Activated naive CD4-positive, alpha-beta T cell treated with anti-CD3 and anti-CD28 coated beads, Interleukin-2, amount 10 ng/mL, durations not matched to agents 7 days and 5 days (primary cell): ENCODE measurements at places on chromosomes 6 and 20.

DNA sequence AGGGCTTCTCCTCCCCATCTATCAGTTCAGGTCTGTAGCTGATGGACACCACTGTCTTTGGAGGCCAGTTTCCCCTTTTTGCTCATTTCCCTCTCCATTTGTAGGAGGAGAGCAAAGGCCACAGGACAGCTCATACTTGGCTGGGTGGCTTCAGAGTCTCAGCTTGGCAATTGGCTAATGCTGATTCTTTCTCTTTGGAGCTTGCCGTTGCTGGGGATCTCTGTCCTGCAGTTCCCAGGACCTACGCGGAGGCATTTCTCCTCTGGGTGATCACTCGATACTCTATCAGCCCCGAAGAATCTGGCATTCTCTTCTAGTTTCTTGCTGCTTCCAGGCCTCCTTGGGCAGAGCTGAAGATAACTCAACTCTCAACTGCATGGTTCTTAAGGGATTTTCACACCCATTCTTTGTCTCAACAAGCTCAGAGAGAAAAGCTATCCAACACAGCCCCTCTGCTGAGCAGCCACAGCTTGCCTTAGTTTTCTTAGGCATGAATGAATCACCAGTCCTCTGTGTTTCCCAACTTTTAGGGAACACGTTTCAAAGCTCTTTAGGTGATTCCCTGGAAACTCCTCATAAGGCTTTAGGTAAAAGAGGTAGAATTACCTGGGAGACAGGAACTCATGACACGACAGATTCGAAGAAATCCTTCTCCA, 19.2 kb upstream of the SSR1 start:
- DNase-seq, result no peak

DNA sequence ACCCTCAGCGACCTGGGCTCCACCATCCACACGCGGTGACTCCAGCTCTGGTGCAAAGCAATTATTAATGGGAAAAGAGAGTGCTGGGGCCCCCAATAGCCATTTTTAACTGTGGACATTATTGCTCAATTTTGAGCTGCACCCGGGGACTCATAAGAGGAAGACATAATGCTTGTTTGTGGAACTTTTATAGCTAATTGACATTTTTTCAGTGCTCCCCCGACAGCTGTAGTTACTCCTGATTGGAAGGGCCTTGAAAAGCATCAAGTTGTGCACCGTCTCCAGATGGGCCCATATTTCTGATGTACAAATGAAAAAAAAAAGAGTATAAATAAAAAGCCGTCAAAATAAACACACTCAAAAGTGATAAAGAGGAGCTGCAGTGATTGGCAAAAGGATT, 327.0 kb downstream of the KIF16B start:
- no peak for DNase-seq

GRCh38 chr20:10352934-10353824, 80.8 kb downstream of the MKKS start:
- DNase-seq, result no peak

GRCh38 chr6:139262519-139263300, 29.1 kb downstream of the TXLNB start:
- DNase-seq, result peak; percentile 38

DNA sequence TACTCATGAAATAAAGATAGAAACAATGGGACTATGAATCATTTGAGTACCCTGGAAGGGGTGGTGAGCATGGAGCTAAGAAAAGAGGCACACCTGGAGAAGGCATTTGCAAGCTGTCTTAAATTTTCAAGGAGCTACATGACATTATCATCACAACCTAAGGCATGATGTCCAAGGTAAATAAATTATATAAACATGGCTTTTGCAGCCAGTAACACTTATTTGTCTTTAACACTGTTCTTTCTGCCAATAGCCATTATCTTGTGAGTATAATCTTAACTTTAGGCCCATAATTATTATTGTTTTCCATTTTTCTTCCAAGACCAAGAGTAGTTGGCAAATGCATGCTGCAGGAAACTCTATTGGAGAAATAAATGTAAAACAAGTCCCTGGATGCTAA, 63.7 kb downstream of the ALDH5A1 start:
- no peak for DNase-seq

DNA sequence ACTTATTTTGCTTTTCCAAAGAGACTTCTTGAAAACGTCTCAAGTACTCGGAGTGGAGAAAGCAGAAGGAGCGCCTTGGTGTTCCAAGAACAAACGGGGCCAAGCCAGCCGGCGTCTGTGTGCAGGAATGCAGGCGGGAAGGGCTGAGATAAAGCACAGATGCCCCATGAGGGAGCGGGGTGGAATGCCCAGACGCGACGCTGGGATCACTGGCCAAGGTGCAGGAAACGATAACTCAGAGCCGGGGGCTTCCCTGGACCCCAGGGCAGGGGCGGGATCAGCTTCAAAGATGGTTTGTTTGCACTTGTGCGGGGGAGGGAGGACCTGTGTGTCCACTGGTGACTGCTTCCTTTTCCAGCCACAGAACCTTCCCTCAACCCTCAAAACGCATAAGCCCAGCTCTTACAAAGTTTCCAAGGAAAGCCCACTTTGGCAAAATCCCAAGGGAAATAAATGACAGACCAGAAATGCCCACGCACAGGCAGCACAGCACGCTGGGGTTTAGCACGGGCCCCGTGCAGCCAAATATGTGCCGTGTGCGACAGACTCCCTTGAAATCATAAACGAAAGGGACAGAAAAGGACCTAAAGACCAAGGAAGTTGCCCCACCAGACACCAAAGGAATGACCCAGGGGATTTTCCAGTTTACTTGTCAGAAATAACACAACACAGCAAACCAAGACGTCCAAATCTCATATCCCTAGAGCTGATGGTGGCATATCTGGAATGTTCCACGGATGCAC, 113.9 kb downstream of the NFATC2 start:
- no peak for DNase-seq

DNA sequence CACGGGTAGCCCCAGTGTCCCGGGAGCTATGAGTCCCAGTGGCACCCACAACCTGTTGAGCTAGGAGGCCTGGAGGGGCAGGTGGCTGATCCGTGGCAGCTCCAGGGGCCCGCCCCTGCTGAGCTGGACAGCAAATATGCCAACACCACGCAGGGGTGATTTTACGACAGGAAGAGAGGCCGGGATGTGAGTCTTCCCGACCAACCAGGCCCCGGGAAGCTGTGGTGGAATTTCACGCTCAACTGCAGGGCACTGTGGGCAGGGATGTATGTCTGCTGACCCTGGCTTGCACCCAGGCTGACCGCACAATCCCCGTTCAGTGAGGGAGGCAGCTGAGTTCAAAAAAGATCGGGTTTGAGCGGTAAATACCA, 183.9 kb downstream of the ERMARD start:
- no peak for DNase-seq

GRCh38 chr6:17429383-17430061, 36.1 kb downstream of the CAP2 start:
- DNase-seq, result no peak

DNA sequence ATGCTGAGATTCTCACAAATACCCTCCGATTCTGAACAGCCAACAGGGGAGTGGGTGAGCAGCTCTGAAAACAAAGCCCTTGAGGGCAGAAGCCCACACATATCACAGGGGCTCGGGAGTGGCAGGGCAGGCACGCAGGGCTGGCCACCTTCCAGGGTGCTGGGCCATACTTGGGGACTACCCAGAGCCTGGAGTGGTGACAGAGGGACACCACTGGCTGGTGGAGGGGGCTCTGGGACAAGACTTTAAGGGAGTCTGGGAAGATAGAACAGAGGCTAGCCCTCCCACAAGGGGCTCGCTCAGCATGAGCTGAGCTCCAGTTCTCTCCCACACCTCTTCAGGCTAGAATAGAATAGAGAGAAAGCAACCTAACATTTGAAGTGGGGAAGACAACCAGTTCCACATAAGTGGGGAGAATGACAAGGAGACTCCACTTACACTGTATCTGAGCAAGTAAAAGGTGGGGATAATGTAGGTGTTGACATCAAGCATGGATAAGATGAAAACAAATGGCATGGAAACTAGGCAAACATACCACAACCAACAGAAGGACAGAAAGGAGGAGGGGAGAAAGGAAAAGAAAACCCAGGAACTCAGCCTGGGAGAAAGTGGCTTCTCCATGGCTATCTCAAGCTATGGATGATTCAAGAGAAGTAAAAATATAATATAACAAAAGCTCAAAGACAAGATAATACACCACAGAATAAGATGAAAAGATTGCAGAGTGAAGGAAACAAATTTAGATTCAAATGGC, 7.0 kb downstream of the PPIL1 start:
- no peak for DNase-seq

DNA sequence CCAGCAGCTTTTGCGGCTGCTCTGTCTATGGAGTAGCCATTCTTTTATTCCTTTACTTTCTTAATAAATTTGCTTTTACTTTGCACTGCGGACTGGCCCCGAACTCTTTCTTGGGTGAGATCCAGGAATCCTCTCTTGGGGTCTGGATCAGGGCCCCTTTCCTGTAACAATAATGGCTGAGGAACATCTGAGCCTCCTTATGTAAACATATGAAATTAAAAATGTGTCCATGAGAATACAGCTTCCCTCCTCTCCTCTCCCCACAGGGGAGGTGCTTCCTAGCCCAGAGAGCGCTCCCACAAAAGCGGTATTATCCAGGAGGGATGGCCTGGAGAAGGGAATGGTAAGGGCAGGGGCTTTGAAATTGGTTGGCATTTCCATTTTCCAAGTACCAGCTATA, 81.1 kb downstream of the PSMG4 start:
- DNase-seq, result no peak

DNA sequence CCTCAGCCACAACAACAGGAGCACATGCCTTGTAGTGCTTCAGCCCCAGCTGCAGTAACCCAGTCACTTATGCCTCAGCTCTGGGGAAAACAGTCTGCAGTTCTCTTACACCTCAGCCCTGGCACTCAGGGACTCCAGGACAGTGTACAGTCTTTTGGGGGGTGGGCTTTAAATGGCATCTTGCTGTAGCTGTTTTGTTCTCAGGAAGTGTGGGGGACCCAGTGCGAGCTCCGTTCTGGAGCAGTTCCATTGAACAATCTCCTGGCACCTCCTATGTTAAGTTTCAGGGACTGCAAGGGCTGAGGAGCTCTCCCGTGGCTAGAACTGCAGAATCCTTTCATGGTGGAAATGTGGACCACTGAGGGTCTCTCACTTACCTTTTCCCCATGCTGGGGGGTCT, 55.2 kb downstream of the PLCG1 start:
- no peak for DNase-seq

GRCh38 chr6:54087721-54088120, 23.5 kb upstream of the MLIP start:
- no peak for DNase-seq

DNA sequence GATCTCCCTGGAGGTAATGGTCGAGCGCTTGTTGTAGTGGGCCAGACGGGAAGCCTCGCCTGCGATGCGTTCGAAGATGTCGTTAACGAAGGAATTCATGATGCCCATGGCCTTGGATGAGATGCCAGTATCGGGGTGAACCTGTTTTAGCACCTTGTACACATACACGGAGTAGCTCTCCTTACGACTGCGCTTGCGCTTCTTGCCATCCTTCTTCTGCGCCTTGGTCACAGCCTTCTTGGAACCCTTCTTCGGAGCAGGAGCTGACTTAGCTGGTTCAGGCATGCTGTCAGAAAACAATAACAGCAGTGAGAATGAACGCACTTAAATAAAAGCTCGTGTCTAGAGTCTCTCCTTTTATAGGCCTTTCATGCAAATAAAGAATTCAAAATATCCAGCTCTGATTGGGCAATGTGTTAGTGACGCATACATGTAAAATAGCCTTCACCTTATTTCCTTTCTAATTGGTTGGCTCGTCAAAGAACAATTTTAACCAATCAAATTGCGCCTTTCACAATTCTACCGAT, 129.2 kb downstream of the HFE start:
- peak; percentile 91 for DNase-seq

DNA sequence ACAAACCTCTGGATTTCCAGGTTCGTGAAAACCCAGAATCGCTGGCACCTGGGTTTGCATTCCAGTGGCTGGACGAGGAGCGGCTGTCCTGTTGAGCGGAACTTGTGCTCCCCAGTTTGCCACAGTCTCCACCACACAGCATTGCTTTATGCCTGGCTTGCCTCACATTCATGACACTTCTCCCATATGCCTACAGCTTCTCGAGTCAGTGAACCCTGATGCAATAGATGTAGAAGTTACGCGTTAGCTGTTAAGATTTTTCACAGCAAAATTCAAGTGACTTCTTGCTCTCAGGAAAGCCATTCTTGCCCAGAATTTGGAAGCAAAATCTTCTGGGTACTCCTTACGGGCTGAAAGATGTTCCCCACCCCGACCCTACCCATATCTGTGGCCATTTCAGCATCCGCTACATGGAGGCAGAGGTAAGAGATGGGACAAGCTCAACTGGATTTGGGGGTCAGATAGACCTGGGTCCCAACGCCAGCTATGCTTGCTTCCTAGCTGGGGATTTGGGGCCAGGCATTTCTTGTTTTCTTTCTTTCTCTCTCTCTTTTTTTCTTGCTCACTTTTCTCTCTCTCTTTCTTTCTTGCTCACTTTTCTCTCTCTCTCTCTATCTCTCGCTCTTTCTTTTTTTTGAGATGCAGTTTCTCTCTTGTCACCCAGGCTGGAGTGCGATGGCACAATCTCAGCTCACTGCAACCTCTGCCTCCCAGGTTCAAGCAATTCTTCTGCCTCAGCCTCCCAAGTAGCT, 12.4 kb upstream of the GDAP1L1 start:
- no peak for DNase-seq

GRCh38 chr6:93779086-93779841, 359.9 kb upstream of the EPHA7 start:
- no peak for DNase-seq

DNA sequence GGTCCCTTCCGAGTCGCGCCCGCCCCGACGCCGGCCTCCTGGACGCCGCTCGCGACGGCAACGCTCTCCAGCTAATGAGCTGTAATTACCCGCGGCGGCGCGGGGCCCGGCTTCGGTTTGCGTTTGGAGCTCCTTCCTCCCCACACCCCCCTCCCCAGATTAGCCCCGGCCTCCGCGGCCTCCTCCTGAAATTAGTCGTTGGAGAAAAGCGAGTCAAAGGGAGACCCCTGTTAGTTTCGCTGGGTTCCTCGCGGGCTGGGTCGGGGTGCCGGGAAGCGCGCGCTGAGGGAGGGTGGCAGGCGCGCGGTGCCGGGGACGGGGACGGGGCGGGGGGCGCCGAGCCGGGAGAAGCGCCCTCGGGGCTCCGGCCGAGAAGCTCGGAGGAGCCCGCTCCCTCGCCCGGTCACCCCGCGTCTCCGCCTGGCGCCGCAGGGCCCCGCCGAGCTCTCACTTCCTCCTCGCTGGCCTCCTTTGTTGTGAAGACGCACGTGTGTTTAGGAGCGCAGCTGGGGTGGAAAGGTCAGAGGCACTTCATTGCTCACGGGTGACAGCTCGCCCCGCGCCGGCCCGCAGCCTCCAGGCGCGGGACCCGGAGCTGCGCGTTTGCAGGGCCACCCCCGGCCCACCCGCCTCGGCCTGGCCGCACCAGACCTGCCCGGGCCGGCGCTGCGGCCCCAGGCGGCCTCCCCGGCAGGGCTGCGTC, 4.9 kb downstream of the FOXC1 start:
- DNase-seq, result no peak
